ENCODE measurements at places on chromosomes 7 and 10.

DNA sequence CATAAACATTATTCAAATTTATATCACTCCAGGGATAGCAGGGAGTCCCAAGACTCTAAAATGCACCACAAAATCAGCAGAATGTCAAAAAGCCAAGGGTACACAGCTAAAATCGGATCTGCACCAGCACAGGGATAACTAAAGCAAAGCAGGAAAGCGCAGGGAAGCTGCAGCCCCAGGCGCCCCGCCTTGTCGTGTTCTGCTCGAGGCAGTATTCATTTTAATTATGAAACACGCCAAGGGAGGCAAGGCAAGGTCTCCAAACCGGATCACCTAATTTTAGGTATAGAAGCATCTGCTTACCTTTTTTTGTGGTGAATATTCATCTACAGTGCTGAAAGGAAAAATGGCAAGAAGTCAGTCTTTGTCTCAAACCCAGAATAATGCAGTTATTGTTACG lies 199.4 kb downstream of the RAPGEF5 start:
- no peak for DNase-seq

GRCh38 chr7:157007470-157008066 lies 2.9 kb downstream of the MNX1 start:
- no peak for DNase-seq

DNA sequence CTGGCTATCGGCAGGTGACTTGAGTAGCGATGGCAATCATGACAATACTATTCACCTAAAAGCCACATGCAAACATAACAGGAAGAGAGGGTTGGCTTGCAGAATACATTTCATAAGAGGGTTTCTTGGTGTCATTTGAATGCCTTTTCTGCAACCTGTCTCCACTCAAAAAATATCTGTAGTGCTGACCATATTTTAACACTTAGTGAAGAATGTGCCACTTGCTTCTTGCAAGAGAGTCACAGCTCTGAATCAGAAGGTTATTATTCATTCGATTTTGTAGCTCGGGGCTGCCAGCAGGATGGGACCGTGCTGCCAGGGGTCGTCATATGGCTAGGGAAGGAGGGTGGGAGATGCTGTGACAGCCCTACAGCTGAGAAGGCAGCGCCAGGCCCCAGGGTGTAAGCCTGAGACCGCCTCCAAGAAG lies 152.0 kb upstream of the PITRM1 start:
- DNase-seq = no peak

GRCh38 chr10:75450644-75451640 lies 19.5 kb downstream of the LRMDA start:
- no peak for DNase-seq

DNA sequence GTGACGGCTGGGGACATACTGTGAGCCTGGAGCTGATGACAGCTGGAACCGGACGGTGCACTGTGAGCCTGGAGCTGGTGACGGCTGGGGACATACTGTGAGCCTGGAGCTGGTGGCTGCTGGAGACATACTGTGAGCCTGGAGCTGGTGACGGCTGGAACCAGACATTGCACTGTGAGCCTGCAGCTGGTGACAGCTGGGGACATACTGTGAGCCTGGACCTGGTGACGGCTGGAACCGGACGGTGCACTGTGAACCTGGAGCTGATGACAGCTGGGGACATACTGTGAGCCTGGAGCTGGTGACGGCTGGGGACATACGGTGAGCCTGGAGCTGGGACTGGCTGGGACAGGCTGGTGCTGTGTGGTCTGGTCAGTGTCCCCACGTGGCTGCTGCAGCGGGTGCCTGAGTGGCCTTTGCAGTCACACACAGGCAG lies 47.9 kb downstream of the PTPRN2 start:
- DNase-seq = no peak

DNA sequence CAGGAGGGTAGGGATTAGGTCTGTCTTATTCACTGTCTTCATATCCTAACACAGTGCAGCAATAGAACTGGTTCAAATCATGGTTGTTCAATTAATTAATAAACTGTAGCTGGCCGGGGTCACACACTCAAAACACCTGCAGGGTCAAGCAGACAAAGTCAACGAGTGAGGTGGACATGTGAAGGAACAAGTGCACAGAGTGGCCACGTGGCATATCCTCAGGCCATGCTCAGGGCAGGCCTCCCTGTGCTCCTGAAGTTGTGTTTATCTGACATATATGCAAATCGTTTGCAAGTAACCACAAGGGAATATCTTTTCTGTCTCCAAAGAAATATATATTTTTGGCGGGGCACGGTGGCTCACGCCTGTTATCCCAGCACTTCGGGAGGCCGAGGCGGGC lies 98.5 kb upstream of the ZMIZ1 start:
- no peak for DNase-seq

DNA sequence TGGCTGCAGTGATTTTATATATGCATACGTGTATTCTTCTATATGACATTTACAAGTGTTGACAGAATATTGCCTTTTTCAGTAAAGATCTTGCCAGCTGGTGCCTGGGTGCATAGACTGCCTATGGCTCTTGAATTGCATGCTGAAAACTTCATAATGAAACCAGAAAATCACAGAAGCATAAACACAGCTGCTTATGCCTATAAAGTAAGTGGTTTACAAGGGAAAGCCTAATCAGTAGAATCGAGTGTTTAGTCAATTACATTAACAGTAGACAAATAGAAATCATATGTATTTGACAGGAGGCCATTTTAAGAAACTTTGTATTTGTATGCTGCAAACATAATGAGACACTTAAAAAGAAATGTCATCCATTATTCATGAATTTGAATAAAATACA lies 82.5 kb downstream of the TMEM168 start:
- no peak for DNase-seq

DNA sequence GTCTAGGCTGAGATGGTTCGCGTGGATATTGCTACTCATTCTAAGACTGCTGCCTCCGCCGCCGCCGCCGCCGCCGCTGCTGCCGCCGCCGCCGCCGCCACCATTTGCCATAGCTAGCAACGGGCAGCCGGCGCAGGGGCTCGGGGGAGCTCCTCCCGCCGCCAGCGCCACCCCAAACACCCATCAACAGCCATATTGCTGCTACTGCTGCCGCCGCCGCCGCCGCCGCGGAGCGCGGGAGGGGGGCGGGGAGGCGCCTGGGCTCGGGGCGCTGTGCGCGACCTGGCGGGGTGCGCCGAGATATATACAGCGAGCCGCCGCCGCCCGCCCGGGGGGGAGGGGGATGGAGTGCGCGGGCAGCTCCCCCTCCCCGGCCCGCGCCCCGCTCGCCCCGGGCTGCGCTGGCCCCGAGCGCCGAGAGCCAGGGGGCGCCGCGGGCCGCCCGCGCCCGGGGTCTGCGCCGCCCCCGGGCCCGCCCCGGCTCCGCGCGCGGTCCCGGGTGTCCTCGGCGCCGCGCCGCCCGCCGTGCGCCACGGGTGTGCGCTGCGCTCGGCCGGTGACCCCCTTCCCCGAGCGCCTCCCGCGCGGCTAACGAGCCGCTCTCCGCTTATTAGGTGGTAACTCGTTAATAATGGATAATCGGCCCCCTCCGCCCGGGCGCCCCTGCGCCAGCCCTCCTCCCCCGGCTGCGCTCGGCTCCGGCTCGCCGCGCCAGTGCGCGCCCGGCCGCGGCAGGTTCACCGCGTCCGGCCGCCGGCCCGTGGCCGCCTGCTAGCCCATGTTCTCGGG lies at the start of gene KCNMA1:
TSS of gene KCNMA1 (minus strand) at position 277 of the 789 bp plus-strand sequence.
- DNase-seq = peak; percentile 65

DNA sequence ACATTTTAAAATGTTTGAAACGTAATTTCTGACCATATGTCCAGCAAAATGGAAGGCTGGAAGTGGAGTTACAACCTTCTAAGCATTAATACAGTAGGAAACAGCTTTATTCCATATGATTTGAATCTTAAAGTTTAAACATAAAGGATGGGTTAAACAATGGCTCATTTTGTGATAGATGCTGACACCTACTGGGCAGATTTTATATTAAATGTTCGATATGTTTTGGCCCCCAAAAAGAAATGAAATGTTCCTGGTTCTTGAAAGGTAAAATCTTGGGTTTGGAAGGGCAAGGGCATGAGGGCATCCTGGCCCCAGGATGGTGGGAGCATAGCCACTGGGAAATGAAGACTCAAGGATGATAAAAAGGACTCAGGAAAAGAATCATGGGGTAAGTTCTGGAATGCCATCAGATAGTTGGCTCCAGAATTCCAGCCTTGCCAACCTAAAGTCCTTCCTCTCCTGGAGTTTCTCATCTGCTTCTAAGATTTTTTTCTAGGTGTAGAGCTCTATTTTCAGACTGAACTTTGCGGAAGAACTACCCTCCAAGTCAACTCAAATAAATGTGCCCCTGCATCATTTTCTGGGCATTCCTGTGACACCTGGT lies 34.6 kb upstream of the SLC35G1 start:
- no peak for DNase-seq

GRCh38 chr10:4294996-4295792 lies 510.2 kb upstream of the KLF6 start:
- DNase-seq = no peak

- no peak for DNase-seq
These were observed 444.4 kb downstream of the GATA3 start for GRCh38 chr10:8498881-8499280.

DNA sequence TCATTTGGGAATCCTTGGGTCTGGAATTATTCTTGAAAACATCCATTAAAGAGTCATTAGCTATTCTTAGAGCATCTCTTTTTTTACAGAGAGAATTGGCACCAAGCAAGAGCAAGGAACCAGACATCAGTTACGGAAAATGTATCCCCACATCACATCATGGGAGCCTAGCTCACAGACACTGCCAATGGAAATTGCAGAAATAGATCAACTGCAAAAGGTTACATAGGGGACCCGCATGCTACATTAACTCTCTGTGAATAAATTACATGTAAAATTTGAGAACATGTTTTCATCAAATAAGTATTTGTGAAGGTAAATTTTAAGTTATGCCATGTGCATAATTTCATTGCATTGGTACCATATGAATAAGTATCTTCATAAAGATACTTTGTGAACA lies 224.8 kb downstream of the ZNF248 start:
- DNase-seq = no peak

- no peak for DNase-seq
These were observed 46.3 kb downstream of the EGFR start for GRCh38 chr7:55065079-55065478.

DNA sequence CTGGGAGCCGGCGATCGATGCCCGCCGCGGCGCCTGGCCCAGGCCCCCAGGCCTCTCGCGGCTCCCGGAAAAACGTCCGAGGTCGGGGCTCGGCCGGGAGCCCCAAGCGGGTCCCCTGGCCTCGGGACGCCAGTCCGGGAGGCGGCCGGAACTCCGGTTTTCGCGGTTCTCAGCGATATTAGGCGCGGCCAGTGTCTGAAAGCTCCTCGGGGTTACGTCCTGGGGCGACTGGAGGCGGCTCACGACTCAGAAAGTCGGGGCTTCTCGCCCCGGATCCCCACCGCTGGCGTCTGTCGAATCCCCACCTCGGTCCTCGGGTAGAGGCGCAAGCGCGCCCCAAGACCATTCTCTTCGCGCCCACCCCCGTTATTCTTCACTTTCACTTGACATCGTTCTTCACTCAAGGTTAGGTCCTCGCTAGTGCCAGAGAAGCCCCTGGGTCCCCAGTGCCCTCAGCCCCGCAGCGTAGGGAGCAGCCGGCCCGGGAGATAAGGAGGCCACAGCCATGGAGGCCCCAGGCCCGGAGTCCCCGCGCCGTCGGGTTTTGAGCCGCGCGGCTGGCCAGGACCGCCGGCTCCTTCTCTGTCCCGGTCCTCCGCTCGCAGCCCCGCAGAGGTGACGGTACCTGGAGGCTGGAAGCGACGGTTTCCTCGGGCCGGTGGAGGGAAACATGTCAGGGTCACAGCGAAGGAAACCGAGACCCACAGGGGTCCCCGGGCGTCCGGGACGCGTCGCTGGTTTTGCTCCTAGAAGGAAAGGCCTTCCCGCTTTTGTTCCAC lies 35.2 kb upstream of the EBLN1 start:
- no peak for DNase-seq

GRCh38 chr7:70573071-70573661 lies 558.8 kb upstream of the GALNT17 start:
- DNase-seq = no peak

GRCh38 chr7:30900053-30900452 lies 11.6 kb upstream of the AQP1 start:
- no peak for DNase-seq

All from NCI-H345 (cell line).